ENCODE measurements at places on chromosomes 16 and 17.

DNA sequence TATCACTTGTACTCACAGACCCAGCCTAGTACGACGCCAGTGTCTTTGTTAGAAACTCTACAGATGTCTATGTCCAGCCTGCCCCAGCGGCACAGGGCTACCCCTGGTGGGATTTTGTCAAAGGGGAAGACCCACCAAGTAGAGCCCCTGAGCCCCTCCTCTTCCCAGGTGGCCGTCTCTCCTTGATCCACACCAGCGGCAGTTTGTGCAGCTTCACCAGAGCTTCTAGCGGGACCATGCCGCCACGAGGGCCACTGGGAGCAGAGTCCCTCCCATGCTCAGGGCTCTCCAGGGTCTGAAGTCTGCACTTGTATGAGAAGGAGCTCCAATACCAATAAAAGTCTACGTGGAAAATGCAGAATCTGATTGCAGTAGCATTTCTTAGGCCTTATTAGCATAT is 157.1 kb downstream of the RPTOR start:
- DNase-seq: no peak

DNA sequence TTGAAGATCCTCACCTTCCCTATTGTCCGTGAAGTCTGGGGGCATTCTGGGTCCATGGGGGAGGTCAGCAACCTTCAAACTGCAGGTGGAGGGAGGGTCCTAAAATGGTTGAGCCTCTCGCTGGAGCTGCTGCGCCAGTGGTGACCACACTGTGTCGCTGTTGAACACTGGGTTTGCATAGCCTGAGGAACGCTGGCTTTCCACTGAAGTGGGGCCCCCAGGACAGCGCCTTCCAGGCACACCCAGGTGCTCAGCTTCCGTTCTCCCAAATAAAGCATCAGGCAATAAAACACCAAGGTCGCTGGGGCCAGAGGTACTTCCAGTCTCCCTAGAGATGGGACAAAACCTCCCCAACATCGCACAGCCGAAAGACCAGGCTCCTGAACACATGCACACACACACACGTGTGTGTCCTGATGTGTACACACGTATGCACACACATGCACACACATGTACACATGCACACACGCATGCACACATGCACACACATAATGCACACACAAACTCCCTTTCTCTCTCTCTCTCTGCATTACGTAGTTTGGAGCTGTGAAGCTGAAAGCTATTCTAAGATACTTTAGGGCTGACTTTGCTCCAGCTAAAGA is 120.6 kb downstream of the IRF8 start:
- DNase-seq: no peak

GRCh38 chr16:56672761-56673536 is 3.3 kb downstream of the MT1H start:
- DNase-seq: no peak

- no peak for DNase-seq
Observed at GRCh38 chr17:73987845-73988509, 215.5 kb upstream of the RPL38 start.

- no peak for DNase-seq
Observed at GRCh38 chr16:82699260-82699659, 72.5 kb downstream of the CDH13 start.

DNA sequence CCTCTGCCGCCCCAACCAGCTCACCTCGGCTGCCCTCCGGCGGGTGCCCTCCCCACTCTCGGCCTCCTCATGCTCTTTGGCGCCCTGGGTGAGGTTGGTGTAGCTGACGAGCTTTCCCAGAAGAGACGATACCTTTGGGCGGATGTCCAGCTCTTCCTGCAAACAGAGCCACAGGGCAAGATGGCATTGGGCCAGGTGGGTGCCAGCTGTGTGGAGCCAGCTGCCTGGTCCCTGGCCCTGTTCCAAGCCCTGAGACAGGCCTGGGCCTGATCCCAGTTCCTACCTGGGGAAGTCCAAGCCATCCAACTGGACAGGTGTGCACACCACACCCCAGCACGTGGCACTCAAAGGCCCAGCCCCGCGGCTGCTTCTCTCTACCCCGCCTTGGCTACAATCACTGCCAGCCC is 6.9 kb downstream of the SLC12A4 start:
- DNase-seq: no peak

- no peak for DNase-seq
Observed at GRCh38 chr16:11423315-11424117, 78.3 kb downstream of the RMI2 start.

GRCh38 chr16:1474082-1474795 is 589 bp downstream of the CLCN7 start:
- DNase-seq: no peak

- DNase-seq: no peak
Observed at GRCh38 chr17:60091908-60092331, 13.2 kb upstream of the HEATR6 start.

DNA sequence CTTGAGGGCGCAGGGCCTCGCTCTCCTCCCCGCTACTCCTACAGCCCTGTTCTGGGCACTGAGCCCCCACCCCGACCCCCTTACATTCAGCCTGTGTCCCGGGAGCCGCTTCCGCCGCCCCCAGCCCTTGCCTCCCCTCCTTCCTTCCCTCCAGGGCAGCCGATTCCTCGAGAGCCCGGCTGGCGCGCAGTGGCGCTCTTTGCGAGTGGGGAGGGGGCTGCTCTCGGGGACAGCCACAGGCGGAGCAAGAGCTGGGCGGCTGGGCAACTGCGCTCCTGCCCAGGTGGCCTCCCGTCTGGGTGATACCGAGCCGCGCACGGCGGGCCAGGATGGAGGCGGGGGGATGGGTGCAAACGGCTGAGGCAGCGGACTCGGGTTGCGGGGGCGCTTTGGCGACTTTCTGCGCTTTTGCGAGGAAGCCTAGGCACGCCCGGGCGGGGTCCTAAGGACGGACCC is 1.2 kb downstream of the MMP15 start:
- peak; percentile 42 for DNase-seq

DNA sequence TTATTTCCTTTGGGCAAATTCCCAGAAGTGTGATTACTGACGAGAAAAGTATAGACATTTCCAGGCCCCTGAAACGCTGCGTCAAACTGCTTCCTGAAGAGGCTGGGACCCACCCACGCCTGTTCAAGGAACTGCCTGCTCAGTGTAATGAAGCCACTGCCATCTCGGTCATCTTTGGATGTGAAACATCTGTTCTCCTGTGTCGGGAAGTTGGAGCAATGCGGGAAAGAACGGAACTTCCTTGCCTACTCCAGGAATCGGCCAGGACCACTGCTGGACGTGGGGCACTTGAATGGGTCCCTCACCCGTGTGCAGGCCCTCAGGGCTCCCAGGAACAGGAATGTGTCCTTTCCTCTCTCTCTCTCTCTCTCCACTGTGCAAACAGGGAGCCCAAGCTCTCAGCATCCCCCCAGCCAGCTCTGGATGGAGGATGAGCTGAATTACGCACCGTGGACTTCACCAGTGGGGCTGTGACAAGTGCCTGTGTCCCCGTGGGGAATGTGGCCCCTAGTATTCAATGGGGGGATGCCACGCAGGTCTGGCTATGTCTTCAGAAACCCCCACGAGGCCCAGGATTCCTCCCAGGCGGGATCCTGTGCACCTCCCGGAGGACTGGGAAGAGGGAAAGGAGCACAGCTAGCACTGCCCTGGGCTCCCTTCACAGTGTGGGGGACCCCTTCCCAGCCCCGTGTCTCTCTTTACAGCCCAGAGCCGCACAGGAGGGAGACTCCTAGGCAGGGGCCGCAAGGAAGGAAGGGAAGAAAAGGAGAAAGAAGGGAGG is 18.3 kb upstream of the LITAF start:
- DNase-seq: peak; percentile 68

DNA sequence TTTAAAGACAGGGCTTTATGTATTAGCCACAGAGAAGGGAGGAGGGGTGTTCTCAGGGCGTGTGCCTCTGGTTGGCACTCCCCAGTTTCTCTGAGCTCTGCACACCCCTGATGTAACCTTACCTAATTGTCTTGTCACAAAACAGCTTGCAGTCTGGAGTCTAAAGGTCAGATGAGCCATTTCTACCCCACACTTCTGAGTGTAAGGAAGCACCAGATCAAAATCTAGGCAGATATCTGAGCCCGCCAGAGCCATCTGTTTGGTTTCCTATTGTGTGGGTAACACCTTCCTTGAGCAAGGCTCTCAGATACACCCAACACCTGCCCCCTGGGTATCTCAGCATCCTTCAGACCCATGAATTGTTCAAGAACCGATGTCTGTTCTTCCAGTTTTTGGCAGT is 15.5 kb downstream of the CDH1 start:
- no peak for DNase-seq

DNA sequence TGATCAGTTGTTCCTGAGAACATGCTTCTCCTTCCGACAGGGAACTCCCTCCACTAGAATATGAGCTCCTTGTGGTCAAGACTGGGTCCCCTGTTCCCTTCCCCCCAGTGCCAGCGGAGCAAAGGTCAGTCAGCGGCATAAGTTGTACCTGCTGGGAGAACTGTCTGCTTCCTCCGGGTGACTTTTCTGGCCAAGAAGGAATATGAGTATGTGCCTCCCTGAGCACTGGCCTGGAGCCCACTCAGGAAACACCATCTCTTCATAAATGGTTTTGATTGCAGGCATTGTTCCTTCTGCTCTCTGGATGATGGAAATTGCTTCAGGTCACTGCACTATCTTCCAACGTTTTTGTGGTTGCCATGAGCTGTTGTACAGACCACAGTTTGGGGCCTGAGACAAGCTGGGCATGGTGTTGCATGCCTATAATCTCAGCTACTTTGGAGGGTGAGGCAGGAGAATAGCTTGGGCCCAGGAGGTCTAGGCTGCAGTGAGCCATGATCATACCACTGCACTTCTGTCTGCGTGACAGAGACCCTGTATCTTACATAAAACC is 2.9 kb upstream of the P4HB start:
- DNase-seq: no peak

- DNase-seq: peak; percentile 72
Observed at GRCh38 chr17:51653878-51654277, 393.5 kb downstream of the UTP18 start.

DNA sequence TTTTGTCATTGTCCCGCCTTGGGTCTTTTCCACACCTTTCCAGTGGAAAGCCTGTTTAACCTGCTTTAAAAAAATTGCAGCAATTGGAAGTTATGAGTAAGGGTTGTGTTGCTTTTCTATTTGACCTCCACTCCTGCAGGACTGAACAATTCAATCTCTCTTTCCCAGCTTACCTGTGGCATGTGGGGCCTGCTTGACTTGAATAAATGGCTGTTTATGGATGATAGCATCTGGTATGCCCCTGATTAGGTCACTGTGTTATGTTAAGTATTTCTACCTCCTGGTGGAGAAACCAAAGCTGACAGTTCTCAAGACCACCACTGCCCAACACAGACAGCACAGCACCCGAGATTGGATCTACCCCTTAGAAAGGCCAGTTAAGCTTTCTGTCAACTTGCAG is 64.8 kb upstream of the NOG start:
- DNase-seq: no peak

GRCh38 chr17:38572669-38573365 is 32.9 kb downstream of the SRCIN1 start:
- DNase-seq: peak; percentile 56

DNA sequence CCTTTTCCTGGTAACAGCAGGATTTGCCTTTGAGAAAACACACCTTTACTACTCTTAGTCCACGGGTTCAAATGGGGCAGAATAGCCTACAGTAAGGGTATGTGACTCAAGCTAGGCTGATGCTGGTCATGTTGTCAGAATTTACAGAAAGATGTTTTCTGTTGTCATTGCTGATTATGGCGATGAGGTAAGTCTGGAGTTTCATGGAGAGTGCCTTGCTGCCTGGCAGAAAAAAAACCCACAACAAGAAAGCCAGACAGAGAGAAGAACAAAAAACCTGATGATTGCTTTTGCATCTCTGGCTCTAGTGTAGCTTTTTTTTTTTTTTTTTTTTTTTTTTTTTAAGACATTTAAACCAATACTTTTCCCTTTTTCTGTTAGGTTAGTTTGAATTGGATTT is 47.9 kb downstream of the SLC6A4 start:
- DNase-seq: no peak

GRCh38 chr17:59456923-59457615 is 108.3 kb upstream of the DHX40 start:
- DNase-seq: no peak

- no peak for DNase-seq
Observed at GRCh38 chr16:73735018-73735417, 561.6 kb upstream of the PSMD7 start.

GRCh38 chr17:41919165-41919817 is 540 bp upstream of the ACLY start:
- DNase-seq: no peak

GRCh38 chr17:67353929-67354574 is 12.3 kb downstream of the PSMD12 start:
- no peak for DNase-seq

GRCh38 chr16:76532188-76532973 is 255.2 kb downstream of the CNTNAP4 start:
- DNase-seq: no peak

GRCh38 chr16:9007177-9007794 is 43.6 kb upstream of the USP7 start:
- no peak for DNase-seq

- DNase-seq: no peak
Observed at GRCh38 chr16:50284131-50284911, 18.0 kb downstream of the ADCY7 start.

GRCh38 chr16:11955713-11956123 is 9.3 kb upstream of the TNFRSF17 start:
- no peak for DNase-seq

DNA sequence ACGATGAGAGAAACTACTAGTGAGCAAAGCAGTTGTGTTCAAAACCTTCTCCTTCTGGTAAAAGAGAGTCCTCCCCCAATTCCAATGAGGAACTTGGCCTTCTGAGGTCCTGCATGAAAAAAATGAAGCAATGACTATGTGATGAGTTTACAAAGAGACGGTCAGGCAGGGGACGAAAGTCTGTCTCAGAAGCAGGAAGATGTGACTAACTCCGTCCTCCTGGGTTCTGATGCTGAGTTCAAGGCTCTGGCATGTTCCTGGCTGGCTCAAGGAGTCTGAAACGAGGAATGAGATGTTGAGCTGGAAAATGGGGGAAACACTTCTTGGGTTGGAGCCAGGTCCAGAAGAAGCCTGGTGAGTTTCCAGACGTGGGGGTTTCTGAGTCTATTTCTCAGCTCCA is 129.6 kb downstream of the CPPED1 start:
- DNase-seq: no peak

- DNase-seq: no peak
Observed at GRCh38 chr17:7652388-7653356, 1.9 kb downstream of the ATP1B2 start.

DNA sequence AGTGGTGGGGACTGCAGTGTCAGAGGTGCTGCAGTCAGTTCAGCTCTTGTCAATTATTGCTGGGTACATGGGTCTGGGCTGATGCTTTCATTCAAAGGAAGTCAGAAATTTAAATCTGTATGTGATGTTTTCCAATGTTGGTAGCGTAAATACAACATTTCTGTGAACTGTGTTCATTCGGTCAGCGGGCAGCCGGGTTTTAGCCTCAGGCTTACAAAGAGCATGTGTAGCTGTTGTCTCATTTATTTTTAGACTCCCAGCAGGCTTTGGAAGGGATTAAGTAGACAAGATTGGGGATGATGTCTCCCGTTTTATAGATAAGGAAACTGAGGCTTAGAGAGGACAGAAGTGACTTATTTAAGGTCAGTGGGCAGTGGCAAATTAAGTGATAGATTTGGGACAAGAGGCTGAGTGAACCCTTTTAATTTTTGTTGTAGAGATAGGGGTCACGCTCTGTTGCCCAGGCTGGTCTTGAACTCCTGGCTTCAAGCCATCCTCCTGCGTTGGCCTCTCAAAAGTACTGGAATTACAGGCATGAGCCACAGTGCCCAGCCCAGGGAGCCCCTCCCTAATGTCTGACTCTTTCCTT is 8.1 kb downstream of the AQP8 start:
- no peak for DNase-seq
